Caudate nucleus (tissue), 63 donors: ENCODE measurements at places on chromosomes 12 and 14.
A peak's percentile ranks its signal among the peaks of the same experiment; 100 is the strongest.

GRCh38 chr12:25307818-25308217 is 57.1 kb upstream of the KRAS start:
- no peak for DNase-seq

DNA sequence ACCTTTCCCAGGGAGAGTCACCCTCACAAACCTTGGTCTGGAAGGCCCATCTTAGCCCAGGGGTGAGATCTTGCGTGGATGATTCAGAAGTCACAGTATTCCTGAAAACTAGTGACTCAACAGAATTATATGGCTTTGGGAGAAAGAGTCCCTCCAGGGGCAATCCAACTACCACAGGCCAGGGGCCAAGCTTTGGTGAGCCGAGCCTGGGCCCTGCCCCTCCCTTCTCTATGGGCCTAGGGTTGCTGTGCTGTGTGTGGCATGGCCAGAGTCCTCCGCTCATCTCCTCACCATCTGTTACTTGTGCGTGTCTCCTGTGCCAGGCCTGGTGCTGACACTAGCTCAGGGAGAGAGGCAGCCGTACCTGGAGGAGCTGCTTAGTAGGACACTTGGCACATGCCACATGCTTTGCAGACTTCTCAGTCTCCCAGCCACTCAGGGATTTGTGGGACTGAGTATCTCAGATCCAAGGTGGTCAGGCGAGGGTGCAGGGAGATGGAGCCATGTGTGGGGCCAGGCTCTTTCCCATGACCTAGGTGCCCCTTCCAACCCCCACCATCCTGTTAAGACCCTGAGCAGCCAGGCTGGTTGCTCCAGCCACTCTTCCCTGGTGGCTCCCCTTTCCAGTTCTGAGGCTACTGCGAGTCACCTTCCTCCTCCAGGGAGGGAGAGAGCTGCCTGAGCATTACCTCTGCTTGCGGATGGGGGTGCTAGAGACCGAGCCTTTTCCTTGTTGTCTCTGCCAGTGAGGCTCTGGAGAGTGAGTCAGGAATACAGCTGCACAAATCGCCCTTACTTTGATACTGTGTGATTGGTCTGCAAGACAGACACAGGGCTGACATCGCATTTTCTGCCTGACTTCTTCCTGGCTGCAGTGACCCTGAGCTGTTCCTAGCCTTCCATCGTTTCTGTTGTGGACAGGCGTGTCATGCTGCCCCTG is 94.1 kb downstream of the SLC25A47 start:
- peak; percentile 33 for DNase-seq

DNA sequence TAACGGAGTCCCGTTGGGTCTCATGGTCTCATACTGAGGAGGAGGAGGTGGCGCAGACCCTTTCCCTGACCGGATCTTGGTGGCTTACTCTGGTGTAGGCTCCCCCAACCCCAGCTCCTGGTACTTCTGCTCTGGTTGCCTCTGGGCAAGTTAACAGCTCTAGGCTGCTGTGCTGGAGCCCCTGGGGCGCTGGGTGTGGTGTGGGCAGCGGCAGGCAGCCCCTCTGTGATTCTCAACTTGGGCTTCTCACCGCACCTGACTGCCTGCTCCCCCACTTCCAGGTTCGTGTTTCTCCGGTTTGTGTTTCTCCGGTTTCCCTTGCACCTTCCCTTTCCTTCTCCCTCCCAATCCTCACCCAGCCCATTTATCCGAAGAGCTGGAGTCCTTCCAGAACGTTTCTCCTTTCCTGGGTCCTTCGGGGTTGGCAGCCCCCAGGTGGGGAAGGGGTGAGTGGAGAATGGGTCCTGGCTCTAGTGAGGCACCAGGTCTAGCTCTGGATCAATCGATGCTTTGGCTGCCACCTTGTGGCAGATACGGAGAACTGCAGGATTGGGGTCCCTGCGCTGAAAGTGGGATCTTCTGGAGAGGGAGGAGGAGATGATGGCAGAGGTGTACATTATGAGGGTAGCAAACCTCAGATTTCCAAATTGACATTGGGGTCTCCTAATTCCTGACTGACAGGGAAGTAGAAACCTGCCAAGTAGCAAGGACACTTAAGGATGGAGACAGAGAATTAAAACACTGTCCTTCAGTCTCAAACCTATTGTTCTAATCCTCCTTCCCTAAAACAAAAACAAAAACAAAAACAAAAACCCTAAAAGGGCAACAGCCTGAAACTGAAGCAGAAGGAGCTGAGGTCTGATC is 8.3 kb downstream of the CISTR start:
- peak; percentile 54 for DNase-seq

GRCh38 chr14:72049462-72049861 is 117.2 kb downstream of the RGS6 start:
- peak; percentile 9 for DNase-seq

DNA sequence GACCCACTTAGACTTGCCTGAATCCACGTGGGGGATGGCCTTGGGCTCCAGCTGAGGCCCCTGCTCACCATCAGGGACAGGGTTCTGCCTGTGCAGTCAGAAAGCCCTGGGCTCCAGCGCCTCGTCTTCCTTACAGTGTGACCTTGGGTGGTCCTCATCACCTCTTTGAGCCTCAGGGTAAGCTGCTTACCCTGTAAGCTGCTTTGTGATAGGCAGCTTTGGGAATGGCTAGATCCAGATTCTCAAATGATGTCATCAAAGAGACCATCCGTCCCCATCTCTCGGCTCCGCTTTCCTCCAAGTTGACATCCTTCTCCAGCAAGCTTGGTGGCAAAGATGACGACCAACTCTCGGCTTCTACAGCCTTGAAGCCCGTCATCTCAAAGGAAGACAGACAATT is 127.0 kb downstream of the ADCK1 start:
- DNase-seq, result no peak

- no peak for DNase-seq
These were observed 32.6 kb downstream of the RESF1 start for GRCh38 chr12:31991815-31992214.

- no peak for DNase-seq
These were observed 9.0 kb upstream of the FKBP11 start for GRCh38 chr12:48934312-48934706.
